Omental fat pad (tissue), 4 donors: ENCODE measurements at places on chromosomes 6 and 20.

- no peak for DNase-seq
Measured at GRCh38 chr6:80553071-80553740, 446.7 kb downstream of the BCKDHB start.

DNA sequence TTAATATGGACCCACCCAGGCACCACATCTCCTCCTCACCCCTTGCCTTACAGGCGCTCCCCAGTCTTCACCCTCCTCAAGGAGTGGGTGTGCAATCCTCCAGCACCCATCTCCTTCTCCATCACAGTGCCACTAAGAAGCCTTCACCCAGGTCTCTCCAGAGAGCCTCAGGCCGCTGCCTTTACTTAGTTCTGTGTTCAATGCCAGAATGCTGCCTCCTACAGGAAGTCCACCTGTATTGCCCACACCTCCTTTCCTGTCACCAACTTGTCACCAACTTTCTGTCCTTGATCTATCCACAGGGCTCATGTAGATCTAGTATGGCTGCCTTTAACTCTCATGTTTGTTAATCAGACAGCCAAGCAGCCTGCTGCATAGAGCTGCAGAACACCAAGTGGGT, 586 bp upstream of the LST1 start:
- DNase-seq = no peak

GRCh38 chr6:142732790-142733189, 212.2 kb downstream of the HIVEP2 start:
- no peak for DNase-seq

DNA sequence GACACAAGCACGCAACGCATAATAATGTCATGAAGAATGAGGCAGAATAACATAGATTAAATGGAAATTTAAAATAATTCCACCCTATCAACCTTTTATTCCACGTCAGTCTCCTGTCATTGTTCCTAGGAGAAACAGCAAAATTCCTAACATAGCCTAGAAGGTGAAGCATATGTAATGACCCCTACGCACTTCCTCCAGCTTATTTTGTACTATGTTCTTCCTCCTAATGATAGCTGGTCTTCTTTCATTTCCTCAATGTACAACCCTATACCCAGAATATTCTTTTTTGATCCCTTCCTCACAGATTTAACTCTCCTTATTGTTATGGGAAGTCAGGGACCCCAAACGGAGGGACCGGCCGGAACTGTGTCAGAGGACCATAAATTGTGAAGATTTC, 122.0 kb upstream of the CARMIL1 start:
- DNase-seq = no peak

- no peak for DNase-seq
Measured at GRCh38 chr6:28988536-28989311, 16.4 kb downstream of the ZNF311 start.

- no peak for DNase-seq
Measured at GRCh38 chr20:45157962-45158361, 16.7 kb upstream of the PI3 start.

- DNase-seq = no peak
Measured at GRCh38 chr6:1081551-1082284, 230.2 kb upstream of the FOXQ1 start.

GRCh38 chr6:124956018-124956417, 6.2 kb upstream of the RNF217 start:
- DNase-seq = no peak

DNA sequence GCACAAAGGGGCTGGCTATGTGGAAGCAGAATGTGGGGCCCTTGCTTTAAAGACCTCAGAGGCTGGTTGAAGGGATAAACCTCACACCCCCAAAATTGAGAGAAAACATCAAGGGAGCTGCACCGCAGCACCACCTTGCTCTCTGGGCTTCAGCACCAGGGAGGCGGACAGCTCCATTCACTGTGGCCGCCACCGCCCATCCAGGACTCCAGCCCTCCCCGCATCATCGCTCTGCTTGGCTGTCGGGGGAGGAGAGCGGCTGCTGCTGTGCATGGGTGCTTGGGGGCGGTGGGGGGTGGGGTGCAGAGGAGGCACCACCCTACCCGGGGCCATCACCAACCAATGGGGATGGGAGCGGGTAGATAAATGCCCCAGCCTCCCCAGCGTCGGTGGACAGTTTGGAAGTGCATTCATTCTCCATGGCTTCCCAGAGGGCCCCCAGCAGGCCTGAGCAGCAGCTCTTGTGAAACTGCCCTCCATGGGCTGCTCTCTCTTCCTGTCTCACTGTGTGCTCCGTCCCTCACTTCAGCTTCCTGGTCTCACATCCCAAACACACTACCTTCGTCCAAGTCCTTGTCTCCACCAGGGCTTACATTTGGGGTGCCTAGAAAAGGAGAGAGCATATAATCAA, 75.7 kb upstream of the BHLHE23 start:
- no peak for DNase-seq

DNA sequence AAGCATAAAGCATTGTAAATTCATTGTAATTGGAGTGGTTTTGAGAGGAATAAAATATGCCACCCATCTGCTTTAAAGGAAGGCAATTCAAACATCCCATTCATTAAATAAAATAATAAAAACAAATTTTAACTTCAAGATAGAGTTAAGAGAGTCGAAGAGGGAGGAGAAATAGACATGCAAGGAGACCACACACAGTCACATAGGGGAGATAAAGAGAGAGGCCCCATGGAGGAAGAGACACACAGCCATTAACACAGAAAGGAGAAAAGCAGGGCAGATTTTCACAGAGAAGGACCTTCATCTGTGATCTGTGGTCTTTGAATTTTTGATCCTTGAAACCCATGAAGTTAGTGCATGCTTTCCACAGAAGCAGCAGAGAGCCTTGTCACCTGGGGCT, 214.3 kb upstream of the TCF21 start:
- no peak for DNase-seq

DNA sequence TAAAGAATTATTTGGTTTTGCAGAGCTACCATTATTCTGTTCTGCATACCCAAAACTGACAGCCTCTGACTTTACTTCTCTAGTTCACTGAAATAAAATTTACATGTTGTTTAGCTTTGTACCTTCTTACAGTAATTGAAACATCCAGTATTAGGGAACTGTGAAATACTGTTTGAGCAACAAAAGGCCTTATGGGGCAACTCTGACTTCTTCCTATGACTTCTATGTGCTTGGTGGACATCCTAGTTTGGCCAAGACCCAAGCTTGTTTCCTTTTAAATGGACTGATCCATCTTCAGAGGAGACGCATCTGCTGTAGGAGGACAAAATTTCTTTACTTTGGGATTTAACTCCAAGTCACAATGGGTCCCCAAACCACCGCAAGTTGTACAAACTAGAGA, 44.7 kb downstream of the NR2E1 start:
- no peak for DNase-seq

DNA sequence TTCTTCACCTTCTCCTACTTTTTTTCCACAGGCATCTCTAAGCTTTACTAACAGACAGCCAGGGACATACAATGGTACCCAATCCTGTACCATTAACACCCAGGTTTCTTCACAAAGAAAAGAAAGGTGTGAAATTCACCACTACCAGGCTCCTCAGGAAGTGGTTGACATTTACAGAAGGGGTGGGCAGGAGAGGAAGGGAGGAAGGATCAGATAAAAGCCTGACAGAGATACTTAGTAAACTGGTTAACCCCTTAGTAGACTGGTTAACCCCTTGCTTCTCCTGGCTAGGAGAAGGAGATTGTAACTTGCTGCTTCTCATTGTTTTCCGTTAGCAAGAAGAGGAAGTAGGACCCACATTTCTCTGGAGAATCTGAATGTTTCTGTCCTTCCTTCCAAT, 7.2 kb downstream of the SAMD3 start:
- no peak for DNase-seq

GRCh38 chr6:26330859-26331217, 34.2 kb upstream of the BTN3A2 start:
- no peak for DNase-seq

DNA sequence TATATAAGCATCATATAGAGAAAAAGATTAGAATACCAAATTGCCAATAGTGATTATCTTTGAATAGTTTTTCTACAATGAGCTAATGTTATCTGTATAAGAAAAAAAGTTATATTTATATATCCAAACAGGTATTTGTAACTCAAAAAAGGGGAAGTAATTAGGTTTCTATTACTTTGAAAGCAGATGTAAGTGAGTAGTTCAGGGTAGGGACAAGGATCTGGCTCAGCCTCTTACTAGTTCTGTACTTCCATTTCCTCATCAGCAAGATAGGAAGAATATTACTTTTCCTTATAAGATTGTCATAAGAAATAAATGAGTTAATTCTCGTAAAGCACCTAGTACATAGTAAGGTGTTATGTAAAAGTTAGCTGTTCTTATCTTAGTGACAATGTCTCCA, 32.2 kb downstream of the AHI1 start:
- no peak for DNase-seq

DNA sequence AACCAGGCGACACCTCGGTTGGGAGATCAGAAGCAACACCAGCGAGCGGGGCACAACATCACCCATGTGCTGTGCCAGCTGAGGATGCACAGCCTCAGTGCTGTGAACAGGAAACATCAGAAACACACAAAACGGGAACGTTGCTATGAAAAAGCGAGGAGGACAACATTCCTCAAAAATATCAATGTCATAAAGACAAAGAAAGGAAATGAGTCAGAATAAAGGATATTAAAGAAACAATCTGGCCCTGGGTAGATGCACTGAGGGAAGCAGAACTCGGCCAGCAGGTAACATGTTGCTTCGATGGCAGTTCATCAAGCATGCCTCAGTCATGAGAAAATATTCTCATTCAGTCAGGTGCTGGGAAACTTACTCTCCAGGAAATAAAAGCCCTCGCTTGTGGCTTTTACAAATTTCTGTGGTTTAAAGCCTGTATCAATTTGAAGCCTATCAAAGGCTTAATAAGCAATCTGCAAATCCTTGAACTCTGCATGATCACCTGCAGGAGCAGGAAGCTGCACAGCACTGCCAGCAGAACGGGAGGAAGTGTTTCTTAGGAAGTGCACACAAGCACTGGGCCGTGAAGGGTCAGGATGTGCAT, 77.5 kb downstream of the GINS1 start:
- DNase-seq = no peak

- DNase-seq = no peak
Measured at GRCh38 chr20:50387218-50387995, 122.8 kb upstream of the PTPN1 start.

DNA sequence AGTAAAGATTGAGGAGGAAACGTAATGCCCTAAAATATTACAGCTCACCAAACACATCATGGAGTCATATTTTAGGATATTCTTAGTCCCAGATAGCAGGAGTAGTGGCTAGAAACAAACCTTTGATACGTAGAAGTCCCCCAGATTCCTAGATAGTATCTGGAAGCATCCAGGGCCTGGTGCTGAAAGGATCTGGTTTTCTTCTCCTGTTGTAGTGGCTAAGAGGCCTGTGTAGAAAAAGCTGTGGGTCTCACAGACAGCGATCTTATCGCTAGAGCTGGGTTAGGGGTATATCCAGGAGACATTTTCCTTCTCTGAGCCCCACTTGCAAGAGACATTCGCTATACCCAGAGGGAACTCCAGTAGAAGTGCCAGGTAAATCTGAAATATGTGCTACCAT, 139.9 kb downstream of the KCNQ5 start:
- DNase-seq = no peak

GRCh38 chr6:20393297-20393696, 8.4 kb upstream of the E2F3 start:
- no peak for DNase-seq

DNA sequence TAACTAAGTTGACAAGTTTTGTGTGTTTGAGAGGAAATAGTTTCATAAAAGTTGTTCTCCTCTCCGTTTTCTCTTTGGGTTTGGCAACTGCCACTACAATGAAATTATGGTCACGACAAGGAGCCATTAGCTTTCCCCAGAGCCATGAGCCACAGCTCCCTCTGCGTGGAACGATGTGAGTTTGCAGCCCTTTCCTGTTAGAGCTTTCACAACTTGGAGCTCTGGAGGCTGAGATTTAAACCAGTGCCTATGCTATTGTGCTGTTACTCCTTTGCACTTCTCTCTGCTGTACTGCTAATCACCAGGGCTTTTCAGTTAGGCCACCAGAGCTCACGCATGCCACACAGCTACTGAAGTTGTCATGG, 29.3 kb upstream of the TXNDC5 start:
- DNase-seq = no peak

GRCh38 chr6:170011204-170012036, 260.0 kb downstream of the ERMARD start:
- no peak for DNase-seq

DNA sequence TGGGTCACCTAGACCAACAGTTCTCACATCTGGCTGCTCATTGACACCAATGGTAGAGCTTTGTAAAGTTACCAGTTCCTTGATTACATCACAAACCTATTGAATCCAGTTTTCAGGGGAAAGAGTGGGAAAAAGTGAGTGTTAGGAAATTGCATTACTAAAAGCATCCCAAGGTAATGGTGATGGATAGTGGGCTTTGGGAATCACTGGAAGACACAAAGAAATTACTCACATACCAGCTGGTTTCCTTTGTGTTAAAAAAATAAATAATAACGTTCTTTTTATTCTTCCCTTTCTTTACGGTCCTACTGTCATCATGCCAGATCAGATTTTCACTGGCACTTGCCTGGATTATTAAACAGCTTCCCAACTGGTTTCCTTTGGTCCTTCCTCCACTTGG, 370.7 kb downstream of the RFPL4B start:
- DNase-seq = no peak
